ENCODE measurements at places on chromosomes 16 and 17. TPM values are rescaled to one million over a fixed set of nuclear protein-coding genes. Genes with fewer than 3 reads are reported as not detected.
A peak's percentile ranks its signal among the peaks of the same experiment; 100 is the strongest.

CCDC144A gene
- 0.24 TPM for polyA plus RNA-seq

DNA sequence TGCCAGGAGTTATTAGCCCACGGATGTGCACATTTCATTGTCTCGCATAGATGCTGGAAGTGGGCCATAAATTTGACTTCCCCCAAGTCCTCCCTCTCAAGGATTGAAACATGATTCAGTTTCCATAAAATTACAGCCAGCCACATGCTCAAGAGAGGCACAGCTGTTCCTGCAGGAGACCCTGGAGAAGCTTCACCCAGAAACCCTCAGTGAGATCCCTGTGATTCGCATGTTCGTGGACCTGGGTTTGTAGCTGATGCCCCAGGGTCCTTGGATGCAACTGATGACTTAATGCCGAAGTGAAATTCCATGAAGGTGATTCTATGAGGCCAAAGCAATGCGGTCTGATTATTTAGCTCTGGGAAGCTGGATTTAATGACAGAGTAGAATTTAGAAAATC, 24.7 kb upstream of the AQP8 start:
- no peak overlapping the region for H3K27ac ChIP-seq
- peaks cover 3% of the 10 kb centered on the region for H3K4me1 ChIP-seq
- H3K36me3 ChIP-seq, result no peaks in the 10 kb centered on the region

DNA sequence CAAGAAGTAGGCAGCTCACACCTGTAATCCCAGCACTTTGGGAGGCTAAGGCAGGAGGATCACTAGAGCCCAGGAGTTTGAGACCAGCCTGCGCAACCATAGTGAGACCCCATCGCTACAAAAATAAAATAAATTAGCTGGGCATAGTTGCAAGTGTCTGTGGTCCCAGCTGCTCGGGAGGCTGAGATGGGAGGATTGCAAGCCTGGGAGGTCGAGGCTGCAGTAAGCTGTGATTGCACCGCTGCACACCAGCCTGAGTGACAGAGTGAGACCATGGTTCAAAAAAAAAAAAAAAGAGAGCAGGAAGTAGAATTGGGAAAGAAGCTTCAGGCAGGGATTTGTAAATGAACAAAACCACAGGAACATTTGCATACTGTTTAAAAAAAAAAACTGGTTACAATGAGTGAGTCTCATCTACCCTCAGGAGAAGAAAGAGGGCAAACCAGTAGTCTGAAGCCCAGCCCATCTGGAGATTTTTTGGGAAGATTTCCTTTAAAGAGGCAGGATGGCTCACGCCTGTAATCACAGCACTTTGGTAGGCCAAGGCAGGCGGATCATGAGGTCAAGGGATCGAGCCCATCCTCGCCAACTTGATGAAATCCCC, 7.9 kb downstream of the MPV17L start:
- H3K4me3 ChIP-seq, result no peak overlapping the region
- peak; percentile 18 for DNase-seq
- H3K27me3 ChIP-seq, result no peaks in the 10 kb centered on the region
- H3K4me1 ChIP-seq, result no peaks in the 10 kb centered on the region
- no peak overlapping the region for H3K27ac ChIP-seq

CIAPIN1 gene
- 156 TPM for polyA plus RNA-seq

PRR35 gene
- not detected for polyA plus RNA-seq

RNF135 gene
- polyA plus RNA-seq, result 1.4 TPM

DNA sequence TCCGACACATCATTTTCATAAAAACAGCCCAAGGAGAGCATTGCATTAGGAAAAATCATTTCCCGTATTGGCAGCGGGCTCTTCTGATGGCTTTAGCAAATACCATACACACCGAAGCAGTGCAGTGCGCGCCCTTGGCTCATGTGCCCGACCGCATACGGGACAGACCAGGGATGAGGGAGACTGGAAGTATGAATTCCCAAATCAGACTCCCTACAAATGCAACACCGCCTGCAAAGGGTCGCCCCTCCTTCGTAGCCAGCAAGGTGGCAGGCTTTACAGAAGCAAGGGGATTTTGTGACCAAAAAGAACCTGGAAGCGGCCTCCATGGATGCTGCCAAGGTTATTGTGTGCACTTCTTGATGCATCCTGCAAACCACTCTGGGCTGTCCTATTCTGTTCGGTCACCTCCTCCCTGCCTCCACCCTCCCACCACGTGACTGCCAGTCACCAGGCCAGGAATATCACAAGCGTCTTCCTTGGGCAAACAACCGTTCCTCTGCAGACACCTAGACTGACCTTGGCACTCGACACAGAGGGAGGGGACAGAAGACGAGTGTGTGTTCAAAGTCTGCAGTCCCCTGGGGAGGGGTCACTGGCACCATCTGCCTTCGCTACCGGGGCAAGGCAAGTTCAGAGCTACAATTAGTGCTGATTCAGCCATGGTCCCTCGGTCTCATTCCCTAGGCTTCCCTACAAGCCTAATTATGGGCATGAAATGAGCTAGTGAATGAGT, 460.4 kb downstream of the SLC39A11 start:
- no peaks in the 10 kb centered on the region for H3K36me3 ChIP-seq
- H3K4me1 ChIP-seq, result no peaks in the 10 kb centered on the region
- H3K27ac ChIP-seq, result no peak overlapping the region
- H3K4me3 ChIP-seq, result no peak overlapping the region
- H3K27me3 ChIP-seq, result no peaks in the 10 kb centered on the region
- DNase-seq, result no peak

PERCC1 gene
- not detected for polyA plus RNA-seq

DNA sequence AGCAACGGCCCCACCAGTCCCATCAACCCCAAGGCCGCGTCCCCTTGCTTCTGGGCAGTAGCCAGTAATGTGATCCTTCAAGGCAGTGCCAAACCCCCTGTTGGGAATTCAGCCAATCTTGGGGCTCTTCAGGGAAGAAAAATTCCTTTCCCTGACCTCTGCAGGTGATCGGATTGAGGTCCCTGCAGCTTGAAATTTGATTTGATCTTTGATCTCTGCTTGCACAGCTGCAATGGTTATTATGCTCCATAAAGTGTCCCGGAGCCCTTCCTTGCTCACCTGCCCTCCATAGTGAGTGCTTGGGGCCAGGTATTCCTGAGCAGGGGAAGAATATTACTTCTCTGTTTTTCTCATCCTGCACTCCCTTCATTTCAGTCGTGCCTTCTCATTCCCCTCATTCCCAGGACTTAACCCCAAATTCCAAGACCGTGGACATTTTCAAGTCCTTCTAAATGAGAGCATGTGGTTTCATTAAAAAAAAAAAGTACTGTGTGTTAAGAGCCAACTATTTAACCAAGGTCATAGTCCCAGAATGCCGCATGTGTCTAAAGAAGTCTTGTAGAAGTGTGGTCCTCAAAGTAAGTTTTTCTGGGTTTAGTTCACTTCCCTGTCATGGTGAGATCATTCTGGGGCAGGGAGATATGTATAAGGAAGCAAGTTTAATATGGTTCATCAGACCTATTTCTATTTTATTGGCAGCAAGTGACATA, 56.3 kb downstream of the SOX9 start:
- H3K4me1 ChIP-seq, result no peaks in the 10 kb centered on the region
- no peaks in the 10 kb centered on the region for H3K36me3 ChIP-seq
- H3K4me3 ChIP-seq, result no peak overlapping the region
- H3K27ac ChIP-seq, result no peak overlapping the region

EFNB3 gene
- polyA plus RNA-seq, result 72.0 TPM

DNA sequence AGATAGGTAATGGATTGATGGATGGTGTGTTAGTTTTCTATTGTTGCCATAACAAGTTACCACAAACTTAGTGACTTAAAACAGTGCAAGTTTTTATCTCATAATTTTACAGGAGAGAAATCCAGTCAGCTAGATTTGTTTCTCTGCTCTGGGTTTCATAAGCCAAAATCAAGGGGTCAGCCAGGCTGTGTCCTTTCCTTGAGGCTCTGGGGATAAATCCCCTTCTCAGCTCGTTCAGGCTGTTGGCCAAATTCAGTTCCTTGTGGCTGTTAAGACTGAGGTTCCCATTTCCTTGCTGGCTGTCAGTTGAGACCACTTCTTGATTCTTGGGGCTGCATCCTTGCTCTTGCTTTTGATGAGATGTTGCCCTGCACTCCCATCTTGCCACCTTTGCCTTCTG, 204.9 kb upstream of the CDH13 start:
- no peak for DNase-seq
- no peaks in the 10 kb centered on the region for H3K36me3 ChIP-seq
- no peaks in the 10 kb centered on the region for H3K4me1 ChIP-seq
- peaks cover 27% of the 10 kb centered on the region for H3K27me3 ChIP-seq
- no peak overlapping the region for H3K4me3 ChIP-seq

DNA sequence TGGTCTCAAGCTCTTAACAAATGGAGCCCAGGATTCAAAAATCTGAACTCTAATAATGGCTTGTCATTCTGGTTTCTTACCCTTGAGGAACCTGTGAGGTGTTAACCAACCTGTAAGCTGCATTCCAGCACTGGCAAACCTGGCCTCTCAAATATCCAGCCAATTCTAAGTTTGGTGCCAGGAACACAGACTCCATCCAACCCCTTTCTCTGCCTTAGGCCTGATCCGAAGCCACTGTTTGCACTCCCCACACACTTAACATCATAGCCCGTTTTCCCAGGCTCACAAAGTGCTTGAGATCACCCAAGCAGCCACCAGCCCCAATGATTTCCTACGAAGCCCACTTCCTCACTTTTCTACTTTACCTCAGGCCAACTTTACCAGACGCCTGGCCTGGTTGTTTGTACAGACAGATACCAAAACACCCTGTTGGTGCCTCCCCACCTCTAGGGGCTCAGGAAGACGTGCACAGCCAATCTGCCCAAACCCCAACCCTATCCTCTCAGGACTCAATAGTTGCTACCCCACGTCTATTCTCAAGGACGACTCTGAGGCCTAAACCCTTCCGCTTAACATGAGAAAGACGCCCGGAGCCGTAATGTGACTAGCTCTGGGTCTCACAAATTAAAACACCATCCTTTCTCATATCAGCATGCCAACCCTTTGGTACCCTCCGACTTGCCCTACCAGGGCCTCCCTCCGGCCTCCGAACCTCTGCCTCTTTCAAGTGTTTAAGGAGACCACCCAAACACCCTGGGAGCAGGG, 3.2 kb upstream of the PER1 start:
- peak overlapping the region; percentile 42 for H3K4me3 ChIP-seq
- no peaks in the 10 kb centered on the region for H3K27me3 ChIP-seq
- peak overlapping the region; percentile 88 for H3K27ac ChIP-seq
- no peak for DNase-seq
- H3K36me3 ChIP-seq, result no peaks in the 10 kb centered on the region

DNA sequence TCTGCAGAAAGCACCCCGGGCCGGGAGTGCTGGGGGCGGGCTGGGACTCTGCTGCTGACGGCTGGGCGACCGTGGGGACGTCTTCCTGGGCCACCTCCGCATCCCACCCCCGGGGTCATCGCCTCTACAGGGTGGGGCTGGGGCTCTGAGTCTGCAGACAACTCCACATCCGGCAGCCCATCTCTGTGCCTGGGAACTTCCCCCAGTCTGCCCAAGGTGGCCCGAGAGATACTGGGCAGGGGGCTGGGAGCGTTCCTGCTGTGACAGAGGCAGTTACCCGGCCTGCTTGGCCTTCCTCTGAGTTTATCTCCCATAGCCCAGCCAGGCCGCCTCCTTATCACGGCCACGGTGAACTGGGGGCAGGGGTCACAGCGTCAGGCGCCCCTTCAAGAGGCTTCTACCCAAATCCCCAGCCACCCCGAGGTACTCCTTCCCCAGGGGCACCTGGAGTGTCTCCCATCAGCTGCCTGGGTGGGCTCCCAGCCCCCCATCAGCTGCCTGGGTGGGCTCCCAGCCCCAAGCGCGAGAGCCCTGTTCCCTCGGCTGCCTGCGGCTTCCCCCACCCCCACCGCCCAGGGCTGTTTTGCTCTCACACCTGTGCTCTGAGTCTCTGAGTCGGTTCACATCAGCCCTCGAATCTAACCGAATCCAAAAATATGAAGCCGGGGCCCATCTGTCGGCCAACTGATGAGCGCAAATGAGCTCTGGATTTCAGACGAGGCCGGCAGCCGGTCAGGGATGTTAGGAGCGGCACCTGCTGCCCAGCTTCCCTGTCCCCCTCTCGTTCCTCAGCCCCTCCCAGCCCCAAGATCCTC, 15.6 kb upstream of the CBFA2T3 start:
- peak overlapping the region; percentile 44 for H3K27ac ChIP-seq
- no peaks in the 10 kb centered on the region for H3K36me3 ChIP-seq
- no peak for DNase-seq
- H3K4me3 ChIP-seq, result no peak overlapping the region

KRT25 gene
- not detected for polyA plus RNA-seq

DNA sequence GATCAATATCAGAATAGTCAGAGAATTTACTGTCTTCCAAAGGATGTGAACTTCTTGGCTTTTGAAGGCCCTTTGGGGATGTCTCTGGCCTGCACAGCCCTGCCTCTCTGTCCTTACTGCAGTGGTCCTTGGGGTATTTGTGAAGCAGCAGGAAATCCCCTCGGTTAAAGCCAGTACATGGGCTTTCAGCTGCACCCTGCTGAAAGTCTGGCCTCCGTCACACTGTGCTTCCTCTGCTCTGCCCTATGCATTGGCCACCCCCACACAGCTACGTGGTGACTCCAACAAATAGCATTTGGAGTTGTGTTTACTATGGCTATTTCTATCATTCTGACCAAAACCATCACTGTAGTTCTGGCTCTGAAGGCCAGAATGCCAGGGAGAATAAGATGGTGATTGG, 21.2 kb downstream of the SYCE1L start:
- no peaks in the 10 kb centered on the region for H3K4me1 ChIP-seq
- H3K27ac ChIP-seq, result no peak overlapping the region

GRCh38 chr16:88723507-88723887, 17.2 kb downstream of the CTU2 start:
- H3K4me1 ChIP-seq, result no peaks in the 10 kb centered on the region
- no peak overlapping the region for H3K4me3 ChIP-seq
- no peak for DNase-seq
- peaks cover 19% of the 10 kb centered on the region for H3K36me3 ChIP-seq
- H3K27me3 ChIP-seq, result no peaks in the 10 kb centered on the region

DNA sequence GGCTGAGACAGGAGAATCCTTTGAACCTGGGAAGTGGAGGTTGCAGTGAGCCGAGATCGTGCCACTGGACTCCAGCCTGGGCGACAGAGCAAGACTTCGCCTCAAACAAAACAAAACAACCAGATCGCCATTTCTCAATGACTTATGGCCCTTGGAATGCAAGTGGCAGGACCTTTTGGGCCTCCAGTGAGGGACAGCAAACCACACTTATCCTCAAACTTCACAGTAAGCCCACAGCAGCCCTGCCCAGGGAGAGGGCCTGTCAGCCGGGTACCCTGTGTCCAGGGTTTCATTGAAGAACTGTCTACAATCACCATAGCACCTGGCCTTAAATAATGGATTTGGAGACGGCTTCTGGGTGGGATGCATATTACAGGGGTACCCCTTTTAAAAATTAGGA, 11.7 kb downstream of the TRAF4 start:
- H3K36me3 ChIP-seq, result peaks cover 16% of the 10 kb centered on the region
- H3K27me3 ChIP-seq, result no peaks in the 10 kb centered on the region
- H3K27ac ChIP-seq, result no peak overlapping the region
- H3K4me3 ChIP-seq, result no peak overlapping the region

CCL3 gene
- not detected for polyA plus RNA-seq

FGF11 gene
- polyA plus RNA-seq, result 63.6 TPM

GRCh38 chr17:39952680-39953470, 9.9 kb upstream of the GSDMA start:
- H3K36me3 ChIP-seq, result no peaks in the 10 kb centered on the region
- DNase-seq, result peak; percentile 98
- H3K4me3 ChIP-seq, result peak overlapping the region; percentile 20
- no peaks in the 10 kb centered on the region for H3K4me1 ChIP-seq
- no peak overlapping the region for H3K27ac ChIP-seq

Data from cardiac muscle cell (in vitro differentiated cells and primary cell).